A549 treated with Mapracorat at 1 μM for 4 hours (cell line): ENCODE measurements at places on chromosomes 13 and 19. TPM values are rescaled to one million over a fixed set of nuclear protein-coding genes. Genes with fewer than 3 reads are reported as not detected.

Gene PDX1
- 0.05 to 0.12 TPM (median 0.09 TPM) in 5 replicates for total RNA-seq

Gene ZNF90
- not detected in 5 replicates for total RNA-seq

Gene SPACA4
- total RNA-seq = not detected in 5 replicates

Gene FARP1
- 12.9 to 17.2 TPM (median 15.3 TPM) in 5 replicates for total RNA-seq

Gene CYP2A6
- not detected in 5 replicates for total RNA-seq

Gene TNFSF9
- 2.9 to 6.0 TPM (median 4.5 TPM) in 5 replicates for total RNA-seq
